Hematopoietic multipotent progenitor cell (in vitro differentiated cells): ENCODE measurements at places on chromosomes 6 and 20. TPM values are rescaled to one million over a fixed set of nuclear protein-coding genes. Genes with fewer than 3 reads are reported as not detected.

PGC gene
- not detected for total RNA-seq

- no peak for DNase-seq
Measured at GRCh38 chr6:52022675-52023074, 64.7 kb downstream of the PKHD1 start.

TP53TG5 gene
- total RNA-seq: not detected

ULBP1 gene
- total RNA-seq: under 0.01 TPM

GRCh38 chr6:134169871-134170486, 117.6 kb upstream of the SLC2A12 start:
- no peak for DNase-seq

ID4 gene
- 0.27 TPM for total RNA-seq

CNR1 gene
- total RNA-seq: under 0.01 TPM

GRCh38 chr6:17705778-17706579, 746 bp downstream of the NUP153 start:
- peak; percentile 67 for DNase-seq

GRCh38 chr20:951384-952169, 35.4 kb upstream of the ANGPT4 start:
- no peak for DNase-seq

GRCh38 chr6:111150577-111150976, 63.3 kb downstream of the SLC16A10 start:
- DNase-seq: no peak

DNA sequence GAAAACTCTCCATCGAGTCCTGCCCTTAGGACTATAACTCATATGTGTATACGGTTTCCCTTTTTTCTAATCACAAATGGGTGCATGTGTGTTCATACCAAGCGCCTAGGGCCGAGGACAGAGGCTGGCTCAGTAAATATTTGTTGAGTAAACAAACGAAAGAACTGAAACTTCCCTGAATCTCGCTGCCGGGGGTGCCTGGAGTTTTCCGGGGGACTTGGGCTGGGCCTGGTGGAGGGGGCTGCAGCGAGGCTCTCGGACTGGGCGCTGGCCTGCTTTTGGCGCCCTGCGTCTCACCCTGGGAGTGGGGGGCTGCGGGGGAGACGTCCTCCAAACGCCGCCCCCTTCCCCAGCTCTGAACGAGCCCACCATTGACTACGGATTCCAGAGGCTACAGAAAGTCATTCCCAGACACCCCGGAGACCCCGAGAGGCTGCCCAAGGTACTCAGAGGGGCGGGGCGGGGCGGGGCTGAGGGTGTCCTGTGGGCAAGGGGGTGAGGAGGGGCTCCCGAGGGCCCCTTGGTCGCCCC, 49.0 kb downstream of the CPXM1 start:
- DNase-seq: no peak

GRCh38 chr6:33061987-33062386, 11.5 kb downstream of the HLA-DPA1 start:
- peak; percentile 65 for DNase-seq

BCAS1 gene
- not detected for total RNA-seq

- DNase-seq: no peak
Measured at GRCh38 chr6:35086282-35086632, 54.9 kb downstream of the TCP11 start.
